Spleen (tissue), 13 donors: ENCODE measurements at places on chromosomes 7 and 10. TPM values are rescaled to one million over a fixed set of nuclear protein-coding genes. Genes with fewer than 3 reads are reported as not detected.

Gene TUBGCP2
- total RNA-seq, result 58.7 TPM

Gene WDR86
- 71.9 TPM for total RNA-seq

Gene EPHA1
- total RNA-seq, result 3.9 TPM

Gene TNPO3
- 41.9 TPM for total RNA-seq

Gene IFIT1B
- 0.49 TPM for total RNA-seq

Gene PRLHR
- total RNA-seq, result not detected

DNA sequence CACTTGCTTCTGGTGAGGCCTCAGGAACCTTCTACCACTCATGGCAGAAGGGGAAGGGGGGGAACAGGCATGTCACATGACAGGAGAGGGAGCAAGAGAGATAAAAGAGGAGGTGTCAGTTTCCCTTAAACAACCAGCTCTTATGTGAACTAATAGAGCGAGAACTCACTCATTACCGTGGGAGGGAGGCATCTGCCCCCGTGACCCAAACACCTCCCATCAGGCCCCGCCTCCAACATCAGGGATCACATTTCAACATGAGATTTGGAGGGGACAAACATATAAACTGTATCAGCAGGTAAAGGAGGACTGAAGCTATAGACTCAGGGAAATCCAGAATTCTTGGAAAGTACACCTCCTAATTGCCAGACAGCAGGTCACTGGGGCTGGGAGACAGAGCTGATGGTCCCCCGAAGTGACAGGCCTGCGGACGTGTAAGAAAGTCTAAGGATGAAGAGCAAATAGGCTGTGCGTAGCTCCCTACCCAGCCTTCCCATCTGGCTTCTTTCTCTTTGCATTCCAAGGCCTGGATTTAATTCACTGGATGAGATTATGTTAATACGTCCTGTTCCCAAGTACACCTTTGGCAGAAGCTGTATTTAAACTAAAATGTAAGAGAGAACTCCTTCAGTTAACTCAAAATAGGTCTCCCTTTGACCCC, 186.7 kb upstream of the LYZL2 start:
- H3K4me1 ChIP-seq, result peaks cover 13% of the 10 kb centered on the region
- H3K4me3 ChIP-seq, result no peak overlapping the region
- H3K27ac ChIP-seq, result no peak overlapping the region

- H3K27me3 ChIP-seq, result no peaks in the 10 kb centered on the region
- peaks cover 18% of the 10 kb centered on the region for H3K4me1 ChIP-seq
- no peak for DNase-seq
- no peaks in the 10 kb centered on the region for H3K36me3 ChIP-seq
- H3K27ac ChIP-seq, result no peak overlapping the region
These were observed 46.2 kb downstream of the NEURL1 start for GRCh38 chr10:103539751-103540150.

- H3K27ac ChIP-seq, result no peak overlapping the region
- no peak overlapping the region for H3K4me3 ChIP-seq
- no peak for DNase-seq
- peaks cover 84% of the 10 kb centered on the region for H3K36me3 ChIP-seq
- H3K27me3 ChIP-seq, result no peaks in the 10 kb centered on the region
These were observed 32.1 kb downstream of the SGPL1 start for GRCh38 chr10:70847659-70848360.

GRCh38 chr7:119963654-119964053, 309.3 kb upstream of the KCND2 start:
- H3K36me3 ChIP-seq, result no peaks in the 10 kb centered on the region
- H3K4me3 ChIP-seq, result no peak overlapping the region
- no peak for DNase-seq
- H3K27ac ChIP-seq, result no peak overlapping the region
- no peaks in the 10 kb centered on the region for H3K27me3 ChIP-seq

DNA sequence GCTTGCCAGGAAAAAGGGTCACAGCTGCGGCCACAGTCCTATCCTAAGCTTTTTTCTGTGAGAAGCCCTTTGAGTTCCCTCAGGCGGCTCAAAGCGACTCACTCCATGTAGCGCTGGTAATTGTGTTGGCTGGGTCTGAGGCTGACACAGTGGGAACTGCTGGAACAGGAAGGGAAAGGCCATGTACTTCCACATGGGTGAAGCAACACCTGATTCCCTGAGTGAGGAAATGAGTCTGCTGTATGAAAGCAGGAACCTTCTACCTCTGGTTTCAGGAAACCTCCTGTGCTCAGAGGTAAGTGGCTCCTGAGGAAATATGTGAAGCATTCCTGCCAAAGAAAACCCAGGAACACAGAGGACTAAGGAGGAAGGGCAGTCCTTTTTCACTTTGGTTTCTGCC, 734.6 kb upstream of the SORCS1 start:
- no peaks in the 10 kb centered on the region for H3K27me3 ChIP-seq
- no peak overlapping the region for H3K27ac ChIP-seq
- no peaks in the 10 kb centered on the region for H3K4me1 ChIP-seq
- no peak overlapping the region for H3K4me3 ChIP-seq
- H3K36me3 ChIP-seq, result no peaks in the 10 kb centered on the region
- no peak for DNase-seq

DNA sequence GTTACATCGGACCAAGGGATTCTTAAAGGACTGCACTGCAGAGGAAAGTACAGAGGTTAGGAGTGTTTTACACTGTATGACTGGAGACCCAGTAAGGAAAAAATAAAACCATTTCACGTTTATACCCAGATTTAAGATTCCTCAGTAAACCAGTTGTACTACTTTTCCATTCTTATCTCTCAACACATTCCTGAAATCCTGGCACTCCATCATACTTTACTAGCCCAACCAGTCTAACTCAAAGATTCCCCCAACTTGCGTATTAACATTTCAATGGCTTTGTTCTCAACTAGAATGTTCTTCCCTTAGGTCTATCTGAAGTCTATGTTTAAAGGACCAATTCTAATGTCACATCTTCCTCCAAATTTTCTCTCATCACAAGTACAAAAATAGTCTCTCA, 8.0 kb downstream of the CCDC186 start:
- no peak for DNase-seq
- H3K4me3 ChIP-seq, result no peak overlapping the region
- H3K4me1 ChIP-seq, result peaks cover 7% of the 10 kb centered on the region
- H3K27me3 ChIP-seq, result no peaks in the 10 kb centered on the region

- no peak overlapping the region for H3K4me3 ChIP-seq
- H3K27ac ChIP-seq, result no peak overlapping the region
- H3K36me3 ChIP-seq, result no peaks in the 10 kb centered on the region
- no peaks in the 10 kb centered on the region for H3K4me1 ChIP-seq
- no peak for DNase-seq
- H3K27me3 ChIP-seq, result no peaks in the 10 kb centered on the region
These were observed 680.4 kb upstream of the POM121L12 start for GRCh38 chr7:52355053-52355452.

DNA sequence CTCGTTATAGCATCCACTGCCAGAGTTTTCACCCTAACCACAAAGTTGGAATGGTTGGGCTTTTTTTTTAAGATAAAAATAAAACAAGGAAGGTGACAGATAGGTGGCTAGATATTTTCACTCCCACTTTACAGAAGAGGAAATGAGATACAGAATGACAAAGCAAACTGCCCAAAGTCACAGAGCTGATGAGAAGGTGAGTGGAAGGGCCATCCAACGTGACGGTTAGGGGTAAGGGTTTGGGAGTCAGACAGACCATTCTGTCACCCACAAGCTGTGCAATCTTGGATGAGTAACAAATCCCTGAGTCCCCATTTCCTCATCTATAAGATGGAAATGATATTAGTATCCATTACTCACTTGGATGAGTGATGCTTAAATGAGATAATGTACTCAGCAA, 106.9 kb upstream of the PDLIM1 start:
- H3K27me3 ChIP-seq, result no peaks in the 10 kb centered on the region
- no peak overlapping the region for H3K4me3 ChIP-seq
- H3K4me1 ChIP-seq, result no peaks in the 10 kb centered on the region
- H3K27ac ChIP-seq, result no peak overlapping the region
- DNase-seq, result no peak
- no peaks in the 10 kb centered on the region for H3K36me3 ChIP-seq

GRCh38 chr7:138797715-138798320, at the start of the genes ATP6V0A4 and TMEM213:
Gene ATP6V0A4, minus strand, starts transcription at chr7:138798196. Its CDS starts 26,949 bp downstream, at chr7:138771247.
Gene TMEM213, plus strand, starts transcription at chr7:138797994. Its CDS starts 111 bp downstream, at chr7:138798105.
- H3K4me3 ChIP-seq, result no peak within 1 kb of the TSS
- H3K27me3 ChIP-seq, result no peaks in the 10 kb centered on the region
- no peaks in the 10 kb centered on the region for H3K36me3 ChIP-seq
- peak; percentile 66 for DNase-seq
- no peak within 1 kb of the TSS for H3K27ac ChIP-seq

DNA sequence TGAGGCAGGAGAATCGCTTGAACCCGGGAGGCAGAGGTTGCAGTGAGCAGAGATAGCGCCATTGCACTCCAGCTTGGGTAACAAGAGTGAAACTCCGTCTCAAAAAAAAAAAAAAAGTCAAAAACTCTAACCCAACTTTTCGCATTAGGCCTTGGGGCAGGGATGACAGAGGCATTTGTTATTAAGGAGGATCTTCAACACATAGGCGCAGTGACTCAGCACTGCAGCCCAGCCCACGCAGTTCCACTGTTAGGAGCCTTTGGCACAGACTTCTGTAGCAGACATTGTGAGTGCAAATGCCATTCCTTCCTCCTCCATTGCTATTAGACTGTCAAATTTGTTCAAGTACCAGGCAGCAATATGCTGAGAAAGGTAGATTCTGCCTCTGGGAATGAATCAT, 43.1 kb upstream of the KLHL7 start:
- peaks cover 10% of the 10 kb centered on the region for H3K4me1 ChIP-seq
- H3K27ac ChIP-seq, result no peak overlapping the region

DNA sequence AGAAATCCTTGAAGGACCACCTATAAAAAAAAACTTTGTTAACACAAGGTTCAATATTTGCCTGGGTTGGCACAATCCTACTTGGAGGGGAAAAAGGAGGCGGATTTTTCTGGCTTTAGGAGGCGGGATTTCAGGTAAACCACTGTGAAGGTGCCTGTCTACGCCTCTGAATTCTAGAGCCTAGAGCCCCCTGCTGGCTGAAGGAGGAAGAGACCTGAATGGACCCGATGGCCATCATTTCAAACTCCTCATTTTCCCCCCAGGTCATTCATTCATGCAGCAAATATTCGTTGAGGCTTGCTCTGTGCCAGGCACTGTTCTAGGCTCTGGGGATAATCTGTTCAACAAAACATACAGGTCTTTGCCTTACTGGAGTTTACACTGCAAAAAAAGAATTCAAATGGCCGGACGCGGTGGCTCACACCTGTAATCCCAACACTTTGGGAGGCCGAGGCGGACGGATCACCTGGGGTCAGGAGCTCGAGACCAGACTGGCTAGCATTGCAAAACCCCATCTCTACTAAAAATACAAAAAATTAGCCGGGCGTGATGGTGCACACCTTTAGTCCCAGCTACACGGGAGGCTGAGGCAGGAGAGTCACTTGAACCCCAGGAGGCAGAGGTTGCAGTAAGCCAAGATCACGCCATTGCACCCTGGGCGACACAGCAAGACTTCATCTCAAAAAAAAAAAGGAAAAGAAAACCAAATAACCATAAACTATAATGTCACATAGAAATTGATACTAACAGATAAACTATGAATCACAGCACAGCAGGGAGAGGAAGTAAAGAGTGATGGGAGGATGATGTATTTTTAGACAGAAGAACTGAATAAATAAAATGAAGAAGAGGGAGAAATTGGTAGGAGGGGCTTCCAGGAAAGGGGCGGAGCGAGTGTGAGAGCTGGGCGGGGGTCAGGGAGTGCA, 90.1 kb upstream of the NFE2L3 start:
- no peak overlapping the region for H3K4me3 ChIP-seq
- no peaks in the 10 kb centered on the region for H3K27me3 ChIP-seq
- no peak for DNase-seq
- H3K4me1 ChIP-seq, result no peaks in the 10 kb centered on the region
- no peak overlapping the region for H3K27ac ChIP-seq

- H3K27ac ChIP-seq, result peak overlapping the region; percentile 83
- peaks cover 22% of the 10 kb centered on the region for H3K4me1 ChIP-seq
These were observed 6.3 kb upstream of the ZNF503 start for GRCh38 chr10:75407713-75408508.

- H3K4me3 ChIP-seq, result no peak overlapping the region
- DNase-seq, result no peak
- H3K36me3 ChIP-seq, result no peaks in the 10 kb centered on the region
- H3K4me1 ChIP-seq, result no peaks in the 10 kb centered on the region
- no peaks in the 10 kb centered on the region for H3K27me3 ChIP-seq
- H3K27ac ChIP-seq, result peak overlapping the region; percentile 6
These were observed 93.1 kb upstream of the NAMPT start for GRCh38 chr7:106377847-106378361.

- DNase-seq, result no peak
- H3K36me3 ChIP-seq, result no peaks in the 10 kb centered on the region
- no peak overlapping the region for H3K27ac ChIP-seq
- H3K4me3 ChIP-seq, result no peak overlapping the region
These were observed 29.2 kb upstream of the ATRNL1 start for GRCh38 chr10:115063701-115064658.

DNA sequence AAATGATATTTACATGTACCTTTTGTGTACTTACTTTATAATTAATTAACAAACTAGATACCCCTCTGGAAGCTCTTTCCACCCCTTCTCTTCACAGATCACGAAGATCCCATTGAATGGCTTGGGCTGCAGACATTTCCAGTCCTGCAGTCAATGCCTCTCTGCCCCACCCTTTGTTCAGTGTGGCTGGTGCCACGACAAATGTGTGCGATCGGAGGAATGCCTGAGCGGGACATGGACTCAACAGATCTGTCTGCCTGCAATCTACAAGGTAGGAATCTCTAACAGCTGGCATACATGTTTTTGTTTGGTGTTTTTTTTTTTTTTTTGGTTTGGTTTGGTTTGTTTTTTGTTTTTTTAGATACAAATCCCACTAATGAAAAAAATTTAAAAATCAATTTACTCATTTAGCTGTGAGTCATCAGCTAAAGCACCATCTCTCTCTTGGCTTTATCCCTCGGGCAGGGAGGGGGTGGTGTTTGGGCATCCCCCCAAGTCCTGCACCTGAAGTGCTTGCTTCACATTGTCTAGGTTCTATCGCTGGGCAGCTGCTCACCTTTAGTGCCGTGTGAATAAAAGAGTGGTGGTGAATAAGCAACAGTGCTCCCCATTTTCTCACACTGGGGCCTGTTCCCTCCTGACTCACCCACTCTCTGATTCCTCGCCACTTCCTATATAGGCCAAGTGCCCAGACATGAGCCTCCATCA, 68.9 kb downstream of the MET start:
- no peak overlapping the region for H3K4me3 ChIP-seq
- DNase-seq, result no peak

- H3K4me1 ChIP-seq, result no peaks in the 10 kb centered on the region
- no peak for DNase-seq
- H3K36me3 ChIP-seq, result no peaks in the 10 kb centered on the region
- H3K4me3 ChIP-seq, result no peak overlapping the region
- H3K27me3 ChIP-seq, result no peaks in the 10 kb centered on the region
These were observed 23.4 kb upstream of the FEZF1 start for GRCh38 chr7:122327969-122328368.

- H3K27me3 ChIP-seq, result no peaks in the 10 kb centered on the region
- H3K4me1 ChIP-seq, result no peaks in the 10 kb centered on the region
- no peaks in the 10 kb centered on the region for H3K36me3 ChIP-seq
These were observed 515.3 kb upstream of the FOXK1 start for GRCh38 chr7:4166807-4167206.

- no peaks in the 10 kb centered on the region for H3K27me3 ChIP-seq
- no peak for DNase-seq
- no peak overlapping the region for H3K4me3 ChIP-seq
- no peaks in the 10 kb centered on the region for H3K36me3 ChIP-seq
- no peaks in the 10 kb centered on the region for H3K4me1 ChIP-seq
- H3K27ac ChIP-seq, result no peak overlapping the region
These were observed 156.4 kb upstream of the FGFR2 start for GRCh38 chr10:121754666-121755065.
